Nasal cavity respiratory epithelium epithelial cell of viscerocranial mucosa (primary cell): ENCODE measurements at places on chromosomes 5 and 9. TPM values are rescaled to one million over a fixed set of nuclear protein-coding genes. Genes with fewer than 3 reads are reported as not detected.

KCTD16 gene
- 0.14 and 0.34 TPM in 2 replicates for total RNA-seq

TAF11L5 gene
- total RNA-seq = not detected in 2 replicates

FAM151B gene
- 1.4 and 2.8 TPM in 2 replicates for total RNA-seq

SPACA9 gene
- 1.4 and 2.8 TPM in 2 replicates for total RNA-seq

SOHLH1 gene
- not detected in 2 replicates for total RNA-seq

ABCA1 gene
- 53.7 and 98.7 TPM in 2 replicates for total RNA-seq

FGF1 gene
- under 0.01 and 0.64 TPM in 2 replicates for total RNA-seq

OR1J2 gene
- not detected in 2 replicates for total RNA-seq
